ENCODE measurements at places on chromosomes 6 and 20. TPM values are rescaled to one million over a fixed set of nuclear protein-coding genes. Genes with fewer than 3 reads are reported as not detected.
A peak's percentile ranks its signal among the peaks of the same experiment; 100 is the strongest.

The ECT2L gene
- total RNA-seq, result not detected

The TGM3 gene
- total RNA-seq, result not detected

- no peak overlapping the region for H3K27ac ChIP-seq
- no peak for DNase-seq
Observed at GRCh38 chr20:34193051-34193450, 48.2 kb upstream of the ASIP start.

GRCh38 chr6:106197441-106197840 is 111.3 kb downstream of the PRDM1 start:
- no peak for DNase-seq
- H3K27me3 ChIP-seq, result no peaks in the 10 kb centered on the region
- peaks cover 24% of the 10 kb centered on the region for H3K4me1 ChIP-seq

DNA sequence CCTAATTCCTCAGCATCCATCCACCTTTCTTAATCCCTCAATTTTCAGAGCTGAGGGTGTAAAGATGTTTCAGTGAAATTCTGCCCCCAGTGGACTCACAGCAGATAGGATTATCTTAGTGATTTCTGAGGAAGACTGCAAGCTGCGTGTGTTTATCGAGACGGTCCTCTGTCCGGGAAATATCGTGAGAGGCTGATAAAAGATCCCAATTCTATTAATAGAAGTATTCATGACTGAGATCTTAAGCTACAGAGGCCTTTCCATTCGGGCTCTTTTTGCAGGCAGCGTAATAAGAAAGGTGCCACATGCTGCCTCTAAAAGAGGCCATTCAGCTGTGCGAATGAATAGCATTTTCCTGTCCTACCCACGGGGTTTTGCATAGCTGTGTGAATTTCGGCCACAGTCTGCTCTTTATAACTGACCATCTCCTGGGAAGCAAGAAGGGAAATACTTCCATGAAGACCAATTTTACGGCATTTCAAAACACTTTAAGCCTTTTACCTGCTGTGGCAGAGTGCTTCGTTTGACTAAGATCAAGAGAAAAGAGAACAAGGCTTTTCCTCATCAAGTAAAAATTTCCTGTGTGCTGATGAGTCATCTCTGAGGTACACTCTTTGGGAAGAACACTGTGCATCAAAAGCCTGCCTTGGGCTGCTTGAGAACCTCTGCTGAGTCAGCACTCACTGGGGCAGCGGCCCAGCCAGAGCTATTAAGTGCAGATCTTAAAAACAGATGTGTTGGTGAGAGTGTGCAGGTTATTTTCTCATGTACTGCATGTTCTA is 208.8 kb downstream of the ARHGAP18 start:
- peaks cover 33% of the 10 kb centered on the region for H3K4me1 ChIP-seq
- H3K36me3 ChIP-seq, result no peaks in the 10 kb centered on the region
- H3K27ac ChIP-seq, result peak overlapping the region; percentile 83

DNA sequence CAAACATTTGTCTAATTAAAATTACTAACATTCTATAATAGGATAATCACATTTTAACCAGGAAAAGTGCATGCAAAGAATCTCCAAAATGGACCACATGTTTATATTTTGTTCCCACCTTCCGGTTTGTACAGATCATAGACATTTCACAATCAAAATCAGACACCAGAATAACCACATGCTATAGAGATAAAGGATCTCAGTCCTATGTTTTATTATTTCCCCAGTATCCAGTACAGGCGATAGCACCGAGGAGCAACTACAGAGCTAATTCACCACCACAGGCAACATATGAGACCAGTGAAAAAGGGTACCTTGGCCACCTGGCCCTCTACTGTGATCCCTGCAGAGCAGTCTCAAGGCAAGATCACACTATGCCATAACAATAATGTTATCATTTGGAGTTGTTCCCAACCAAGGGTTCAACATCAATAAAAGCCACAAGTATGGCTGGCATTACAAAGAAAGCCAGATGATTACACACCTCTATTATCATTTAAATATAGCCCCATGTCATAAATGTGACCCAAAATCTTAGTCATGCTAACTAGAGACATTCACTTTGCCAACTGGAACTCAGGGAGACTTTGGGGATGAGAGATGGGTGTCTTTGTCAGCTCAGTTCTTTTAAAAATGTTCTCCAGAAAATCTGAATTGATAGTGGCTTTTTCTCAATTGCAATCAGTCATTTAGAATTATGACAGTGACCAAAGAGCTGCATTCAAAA is 46.7 kb downstream of the RALGAPA2 start:
- H3K27me3 ChIP-seq, result no peaks in the 10 kb centered on the region
- H3K4me1 ChIP-seq, result peaks cover 9% of the 10 kb centered on the region
- H3K27ac ChIP-seq, result no peak overlapping the region

GRCh38 chr20:63734946-63735858 is 1.3 kb upstream of the LIME1 start:
- peak; percentile 89 for DNase-seq
- peaks cover 3% of the 10 kb centered on the region for H3K4me1 ChIP-seq
- no peak overlapping the region for H3K4me3 ChIP-seq
- no peak overlapping the region for H3K27ac ChIP-seq

The TXLNB gene
- 0.05 TPM for total RNA-seq

The KHDC1L gene
- total RNA-seq, result not detected

DNA sequence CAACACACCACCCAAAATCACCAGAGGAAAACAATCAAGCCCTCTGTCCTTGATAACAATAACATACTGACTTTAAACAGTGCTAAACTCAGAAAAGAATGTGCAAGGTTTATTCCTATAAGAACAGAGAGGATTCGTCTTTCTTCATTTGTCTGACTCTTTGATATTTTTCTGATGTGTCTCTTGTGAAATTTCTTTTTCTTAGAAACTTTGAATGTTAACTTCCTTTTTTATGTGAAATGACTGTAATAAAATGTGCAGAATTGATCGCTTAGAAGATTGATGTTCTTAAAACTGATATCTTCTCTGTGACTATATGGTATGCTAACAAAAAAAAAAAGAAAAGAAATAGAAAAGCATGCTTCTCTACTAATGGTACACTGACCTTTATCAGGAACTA is 947.4 kb upstream of the CITED2 start:
- no peaks in the 10 kb centered on the region for H3K36me3 ChIP-seq
- no peak for DNase-seq
- no peaks in the 10 kb centered on the region for H3K27me3 ChIP-seq
- no peak overlapping the region for H3K27ac ChIP-seq
- H3K4me3 ChIP-seq, result no peak overlapping the region

DNA sequence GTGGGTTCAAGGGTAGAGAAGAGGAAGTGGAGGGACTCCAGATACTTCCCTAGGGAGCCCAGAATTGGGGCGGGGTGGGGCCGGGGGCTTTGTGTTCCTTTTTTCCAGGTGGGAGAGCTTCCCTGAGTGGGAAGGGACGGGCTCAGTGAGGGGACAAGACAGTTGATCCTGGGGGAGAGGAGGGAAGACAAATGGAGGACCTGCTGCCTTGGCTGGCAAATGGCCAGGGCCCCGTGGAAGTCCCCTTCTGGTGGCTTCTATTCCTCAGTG is 2.6 kb downstream of the CTSZ start:
- H3K27ac ChIP-seq, result no peak overlapping the region
- H3K4me3 ChIP-seq, result no peak overlapping the region
- H3K36me3 ChIP-seq, result peaks cover 4% of the 10 kb centered on the region
- peaks cover 21% of the 10 kb centered on the region for H3K4me1 ChIP-seq

DNA sequence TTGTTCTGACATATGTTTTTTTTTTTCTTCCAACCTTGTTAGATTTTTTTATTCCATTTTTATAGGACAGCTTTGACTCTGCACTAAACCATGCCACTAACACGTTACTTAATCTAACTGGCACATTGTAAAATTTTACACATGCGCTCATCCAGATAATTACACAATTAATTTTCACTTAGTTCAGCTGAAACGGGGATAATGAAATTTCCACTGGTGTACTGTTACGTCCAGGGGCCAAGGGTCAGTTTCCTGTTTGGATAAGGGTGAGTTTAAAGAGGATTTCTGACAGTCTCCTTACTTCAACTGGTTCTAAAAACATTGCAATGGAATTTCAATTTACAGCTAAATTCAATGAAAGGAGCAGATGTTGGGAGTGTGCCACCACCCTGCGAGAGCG is 221.8 kb upstream of the CEP162 start:
- H3K27ac ChIP-seq, result no peak overlapping the region
- no peaks in the 10 kb centered on the region for H3K36me3 ChIP-seq
- H3K27me3 ChIP-seq, result no peaks in the 10 kb centered on the region
- no peak for DNase-seq

- H3K36me3 ChIP-seq, result peaks cover 20% of the 10 kb centered on the region
- no peak for DNase-seq
- no peak overlapping the region for H3K27ac ChIP-seq
- no peak overlapping the region for H3K4me3 ChIP-seq
Observed at GRCh38 chr6:43788301-43788700, 18.3 kb downstream of the VEGFA start.

DNA sequence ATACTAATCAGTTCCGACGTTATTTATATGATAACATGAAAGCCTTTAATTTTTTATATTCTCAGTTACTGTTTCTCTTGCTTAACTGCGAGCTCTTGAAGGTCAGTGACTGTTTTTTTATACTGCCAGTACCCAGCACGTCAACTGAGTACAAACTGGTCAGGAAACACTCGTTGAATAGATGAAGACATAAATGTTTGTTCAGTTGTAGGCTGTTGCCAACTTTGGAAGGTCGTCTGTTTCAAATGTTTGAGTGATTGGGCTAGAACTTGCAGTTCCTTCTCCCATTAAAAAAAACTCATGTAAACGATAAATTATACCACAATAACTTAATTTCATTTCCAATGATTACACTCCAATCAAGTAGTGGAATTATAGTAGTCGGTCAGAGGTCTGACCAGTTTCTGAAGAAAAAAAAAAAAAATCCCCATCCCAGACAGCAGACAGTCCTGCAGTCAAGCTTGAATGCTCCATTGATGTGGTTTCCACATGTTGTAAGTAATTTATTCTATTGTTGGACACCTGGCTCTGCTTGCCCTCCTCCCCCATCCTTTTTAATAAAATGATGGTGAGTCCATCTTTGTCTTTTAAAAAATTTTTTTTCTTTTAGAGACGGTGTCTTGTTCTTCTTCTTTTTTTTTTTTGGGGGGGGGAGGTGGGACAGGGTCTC is 81.1 kb downstream of the SASH1 start:
- no peak overlapping the region for H3K4me3 ChIP-seq
- H3K36me3 ChIP-seq, result no peaks in the 10 kb centered on the region
- no peak for DNase-seq
- H3K27ac ChIP-seq, result no peak overlapping the region
- no peaks in the 10 kb centered on the region for H3K27me3 ChIP-seq
- peaks cover 19% of the 10 kb centered on the region for H3K4me1 ChIP-seq

The METTL24 gene
- total RNA-seq, result not detected

GRCh38 chr6:168469926-168470325 is 28.9 kb downstream of the SMOC2 start:
- H3K4me3 ChIP-seq, result no peak overlapping the region
- no peak for DNase-seq

DNA sequence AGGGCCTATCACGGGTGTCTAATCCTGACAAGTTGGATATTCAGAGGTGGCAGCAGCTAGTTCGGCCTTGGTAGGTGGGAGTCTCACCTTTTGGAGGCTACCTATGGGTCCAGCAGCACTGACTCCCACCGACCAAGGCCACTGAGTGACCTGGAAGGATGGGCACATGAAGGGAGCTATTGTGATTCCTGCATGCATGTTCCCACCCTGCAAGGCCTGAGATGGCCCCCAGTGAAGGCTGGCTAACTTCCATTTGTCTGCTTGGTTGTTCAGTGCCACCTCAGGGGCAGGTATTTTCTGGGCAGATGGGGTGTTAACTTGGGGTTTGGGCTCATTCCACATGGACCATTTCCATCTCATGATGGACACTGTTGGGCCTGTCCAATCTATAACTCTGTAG is 18.4 kb upstream of the MICA start:
- H3K36me3 ChIP-seq, result no peaks in the 10 kb centered on the region
- H3K4me3 ChIP-seq, result no peak overlapping the region
- H3K4me1 ChIP-seq, result peaks cover 4% of the 10 kb centered on the region
- no peak for DNase-seq

DNA sequence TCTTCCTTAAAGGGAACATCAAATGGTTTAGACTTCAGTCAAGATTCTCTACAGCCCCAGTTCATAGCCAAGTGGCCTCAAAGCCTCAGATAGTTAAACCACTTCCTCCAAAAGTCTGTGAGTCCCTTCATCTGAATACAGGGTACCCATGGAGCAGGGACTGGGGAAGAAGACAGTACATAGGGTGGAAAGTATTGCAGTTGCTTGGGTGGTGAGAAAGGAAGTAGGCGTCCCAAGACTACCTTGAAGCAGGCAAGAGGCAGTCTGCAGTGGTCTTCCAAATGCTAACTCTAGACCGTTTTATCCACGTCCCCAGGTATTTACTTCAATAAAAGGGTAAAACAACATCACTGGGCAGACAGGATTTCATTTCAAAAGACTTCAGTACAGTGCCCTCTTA is 2.0 kb downstream of the FYN start:
- peak overlapping the region; percentile 90 for H3K27ac ChIP-seq
- no peaks in the 10 kb centered on the region for H3K27me3 ChIP-seq
- no peak for DNase-seq
- no peaks in the 10 kb centered on the region for H3K36me3 ChIP-seq
- peaks cover 34% of the 10 kb centered on the region for H3K4me1 ChIP-seq

The MCM8 gene
- 4.2 TPM for total RNA-seq

DNA sequence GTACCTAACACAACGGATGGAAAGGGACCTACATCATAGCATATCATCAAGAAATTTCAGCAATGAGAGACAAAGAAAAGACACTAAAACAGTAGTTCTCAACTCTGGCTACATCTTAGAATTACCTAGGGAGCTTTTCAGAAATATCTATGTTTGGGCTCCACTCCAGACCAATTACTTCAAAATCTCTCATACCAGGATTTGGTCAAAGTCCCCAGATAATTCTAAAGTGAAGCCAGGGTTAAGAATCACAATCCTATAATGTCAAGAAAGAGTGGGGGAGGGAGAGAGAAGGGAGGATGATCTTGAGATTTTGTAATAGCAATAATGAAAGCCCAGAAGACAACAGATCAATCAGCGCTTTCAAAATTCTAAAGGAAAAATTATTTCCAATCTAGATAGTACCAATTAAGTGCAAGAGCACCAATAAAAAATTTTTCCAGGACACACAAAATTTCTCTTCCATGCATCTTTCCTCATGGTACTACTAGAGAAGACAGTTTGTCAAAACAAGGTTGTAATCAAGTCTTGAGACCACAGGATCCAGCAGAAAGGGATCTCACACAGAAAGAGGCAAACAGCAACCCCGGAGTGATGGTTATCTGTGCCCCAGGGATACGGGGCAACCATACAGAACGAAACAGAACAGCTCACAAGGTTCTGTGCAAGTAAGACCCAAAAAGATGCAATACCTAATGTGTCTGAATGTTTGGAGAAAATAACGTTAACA is 152.9 kb upstream of the DST start:
- H3K27me3 ChIP-seq, result no peaks in the 10 kb centered on the region
- peaks cover 56% of the 10 kb centered on the region for H3K4me1 ChIP-seq
- no peak for DNase-seq
- no peaks in the 10 kb centered on the region for H3K36me3 ChIP-seq

GRCh38 chr20:37095108-37095598 is 644 bp downstream of the RBL1 start:
- no peak overlapping the region for H3K27ac ChIP-seq
- H3K4me1 ChIP-seq, result peaks cover 14% of the 10 kb centered on the region
- H3K27me3 ChIP-seq, result no peaks in the 10 kb centered on the region
- no peak for DNase-seq

- no peak for DNase-seq
- H3K4me3 ChIP-seq, result no peak overlapping the region
- peaks cover 3% of the 10 kb centered on the region for H3K36me3 ChIP-seq
- peaks cover 15% of the 10 kb centered on the region for H3K27me3 ChIP-seq
Observed at GRCh38 chr6:55069132-55069781, 105.1 kb upstream of the HCRTR2 start.
